ENCODE measurements at places on chromosomes 5 and 9.

DNA sequence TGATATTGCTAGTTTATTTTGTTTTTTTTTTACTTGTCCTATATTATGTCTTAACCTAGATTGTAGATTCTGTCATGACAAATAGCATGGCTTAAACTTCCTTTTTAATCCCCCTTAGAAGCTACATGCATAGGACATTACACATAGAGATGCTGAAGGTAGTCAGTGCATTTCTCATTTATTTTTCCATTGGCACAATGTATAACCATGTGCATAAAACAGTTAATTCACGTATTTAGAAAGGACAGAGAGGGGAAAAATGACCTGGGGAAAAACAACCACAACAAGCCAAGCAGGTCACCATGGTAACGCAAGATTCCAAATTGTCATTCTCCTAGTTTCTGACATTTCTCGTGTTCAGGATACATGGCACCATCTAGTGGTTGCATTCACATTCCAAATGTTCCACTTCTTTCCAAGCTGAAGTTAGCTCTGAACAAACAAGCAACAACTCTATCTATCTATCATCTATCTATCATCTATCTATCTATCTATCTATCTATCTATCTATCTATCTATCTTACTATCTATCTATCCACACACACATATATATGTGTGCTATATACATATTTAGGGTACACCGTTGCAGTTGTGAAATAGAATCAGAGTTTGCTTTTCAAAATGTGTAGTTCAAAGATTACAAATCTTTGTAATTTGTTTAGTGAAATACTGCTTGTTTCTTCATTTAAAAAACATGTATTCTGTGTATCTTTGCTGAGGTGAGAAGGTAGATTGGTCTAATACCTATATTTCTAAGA is 487.2 kb upstream of the ST8SIA4 start:
- DNase-seq: no peak

GRCh38 chr9:86977205-86977835 is 30.0 kb upstream of the GAS1 start:
- DNase-seq: no peak

- DNase-seq: no peak
These were observed 858 bp downstream of the NCS1 start for GRCh38 chr9:130172858-130173665.

DNA sequence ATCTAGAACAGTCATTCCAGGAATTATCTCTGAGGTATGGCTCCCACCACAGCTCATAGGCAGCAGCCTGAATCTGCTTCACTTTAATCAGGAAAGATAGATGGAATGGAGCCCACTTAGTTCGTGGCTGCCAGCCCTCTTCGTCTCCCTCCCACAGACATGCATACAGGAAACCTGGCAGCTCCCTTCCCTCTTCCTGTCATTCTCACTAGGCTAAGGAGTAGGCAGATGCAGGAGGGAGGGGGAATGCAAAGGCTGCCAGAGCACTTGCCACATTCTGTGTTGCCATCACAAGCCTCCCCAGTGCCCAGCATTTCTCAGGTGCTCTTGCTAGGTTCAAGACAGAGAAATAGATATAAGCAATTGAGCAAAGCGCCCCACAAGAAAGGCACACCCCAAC is 378.9 kb downstream of the ELAVL2 start:
- no peak for DNase-seq

GRCh38 chr5:148961261-148962199 is 101.3 kb downstream of the SH3TC2 start:
- no peak for DNase-seq

DNA sequence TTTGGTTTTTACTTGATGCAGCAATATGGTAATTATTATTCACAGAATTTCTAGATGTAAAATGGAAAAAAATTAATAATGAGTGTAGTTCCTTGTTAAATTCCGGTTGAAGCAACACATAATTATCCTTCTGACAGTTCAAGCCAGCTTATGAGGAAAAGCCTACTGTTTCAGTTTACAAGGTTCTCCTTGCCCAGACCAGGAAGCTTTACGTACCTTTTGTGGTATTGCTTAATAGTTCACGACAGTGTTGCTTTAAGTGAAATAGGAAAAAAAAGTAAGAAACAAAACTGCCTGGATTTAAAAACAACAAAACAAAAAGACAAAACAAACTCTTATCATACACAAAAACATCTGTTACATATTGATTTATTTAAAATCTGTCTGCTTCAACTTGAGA is 547.3 kb upstream of the C9orf72 start:
- no peak for DNase-seq

DNA sequence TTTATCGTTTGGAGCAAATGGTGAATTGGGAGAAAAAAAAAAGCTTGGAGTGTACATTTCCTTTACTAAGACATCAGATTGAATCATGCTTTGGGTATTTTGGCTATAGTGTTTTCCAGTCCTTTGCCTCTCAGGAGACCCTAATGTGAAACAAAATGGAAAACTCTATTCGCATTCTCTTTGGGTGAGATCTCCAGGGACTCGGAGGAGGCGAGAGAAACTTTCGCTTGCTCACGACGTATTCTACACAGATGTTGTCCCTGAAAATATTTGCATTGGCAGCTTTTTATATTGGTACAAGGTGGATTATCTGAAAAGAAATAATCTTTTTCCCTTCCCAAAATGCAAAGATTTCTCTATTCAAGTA is 1240.1 kb upstream of the WWC1 start:
- no peak for DNase-seq

- no peak for DNase-seq
These were observed 202.5 kb upstream of the GAS1 start for GRCh38 chr9:87149799-87150198.

DNA sequence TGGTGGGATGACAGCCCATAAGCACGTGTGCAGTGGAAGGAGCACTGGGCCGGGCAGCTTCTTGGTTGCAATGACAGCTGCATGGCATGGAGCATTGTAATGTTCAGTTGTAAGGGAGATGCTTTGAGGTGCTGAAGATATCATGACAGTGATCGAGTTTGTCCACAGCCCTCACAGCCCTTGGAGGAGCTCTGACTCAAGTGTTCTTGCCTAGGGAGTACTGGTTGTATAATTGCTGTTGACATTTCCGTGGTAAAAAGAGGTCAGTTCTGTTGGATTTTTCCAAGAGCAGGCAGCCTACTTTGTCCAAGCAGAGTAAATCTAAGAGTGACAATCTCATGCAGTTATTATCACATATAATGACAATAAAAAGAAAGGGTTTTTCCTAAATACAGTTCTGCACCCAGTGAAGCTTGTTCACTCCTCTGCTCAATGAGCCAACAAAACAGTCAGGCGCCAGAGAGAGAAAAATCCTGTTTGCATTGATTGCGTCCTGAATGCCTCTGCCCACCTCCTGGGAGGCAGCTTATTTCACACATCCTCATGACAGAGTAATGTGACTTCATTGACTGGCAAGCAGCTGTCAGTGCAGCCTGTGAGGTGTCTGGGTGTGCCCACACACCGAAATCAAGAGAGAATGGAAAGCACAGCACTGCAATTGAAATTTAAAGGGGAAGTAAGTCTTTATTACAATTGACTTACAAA is 248.0 kb downstream of the NTRK2 start:
- no peak for DNase-seq

- DNase-seq: no peak
These were observed 448 bp downstream of the RELL2 start for GRCh38 chr5:141637123-141637766.

DNA sequence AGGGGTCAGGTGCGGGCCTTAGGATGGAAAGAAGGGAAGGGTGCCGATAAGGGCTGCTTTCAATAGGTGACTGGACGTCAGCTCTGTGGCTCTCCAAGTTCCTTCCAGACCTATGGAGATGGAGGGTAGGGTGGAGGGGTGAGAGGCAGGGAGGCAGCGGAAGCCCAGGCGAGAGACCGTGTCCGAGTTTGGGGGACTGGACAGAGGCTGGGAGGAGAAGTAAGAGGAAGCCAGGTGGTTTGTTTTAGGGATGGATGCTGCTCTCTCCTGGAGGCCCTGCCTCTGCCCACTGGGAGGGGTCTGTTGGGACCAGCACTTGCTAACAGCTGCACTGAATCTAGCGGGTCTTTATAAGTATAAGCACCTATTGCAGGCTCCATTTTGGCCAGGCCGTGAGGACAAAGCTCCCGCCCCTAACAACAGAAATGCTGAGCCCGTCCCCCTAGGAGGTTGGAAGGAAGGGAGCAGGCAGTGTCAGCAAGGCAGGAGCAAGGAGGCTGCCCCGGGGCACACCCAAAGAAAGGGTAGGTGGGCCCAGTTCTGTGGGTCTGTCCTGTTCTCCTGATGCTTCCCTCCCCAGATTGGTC is 167.5 kb downstream of the DAB2IP start:
- DNase-seq: no peak

GRCh38 chr9:132804576-132805295 is 73.3 kb downstream of the AK8 start:
- DNase-seq: no peak

- DNase-seq: peak; percentile 90
These were observed 32.7 kb downstream of the ANXA2R start for GRCh38 chr5:43007246-43007910.

DNA sequence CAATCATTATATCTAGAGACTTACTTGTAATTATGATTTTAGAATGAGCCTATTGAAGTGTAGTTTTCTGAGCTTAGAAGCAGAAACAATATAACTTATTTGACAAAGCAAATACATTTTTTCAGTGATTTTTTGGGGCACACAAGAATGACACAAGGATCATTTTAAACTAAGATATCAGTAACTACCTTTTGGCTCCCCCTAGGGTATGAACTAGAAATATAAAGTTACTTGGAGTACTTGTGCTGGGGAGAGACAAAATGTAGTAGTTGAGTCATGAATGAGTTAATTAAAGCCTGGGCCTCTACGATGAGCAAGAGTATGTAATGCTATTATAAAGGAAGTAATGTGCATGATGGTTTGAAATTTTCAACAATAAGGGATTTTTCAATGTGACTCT is 1244.1 kb upstream of the ACO1 start:
- DNase-seq: no peak

DNA sequence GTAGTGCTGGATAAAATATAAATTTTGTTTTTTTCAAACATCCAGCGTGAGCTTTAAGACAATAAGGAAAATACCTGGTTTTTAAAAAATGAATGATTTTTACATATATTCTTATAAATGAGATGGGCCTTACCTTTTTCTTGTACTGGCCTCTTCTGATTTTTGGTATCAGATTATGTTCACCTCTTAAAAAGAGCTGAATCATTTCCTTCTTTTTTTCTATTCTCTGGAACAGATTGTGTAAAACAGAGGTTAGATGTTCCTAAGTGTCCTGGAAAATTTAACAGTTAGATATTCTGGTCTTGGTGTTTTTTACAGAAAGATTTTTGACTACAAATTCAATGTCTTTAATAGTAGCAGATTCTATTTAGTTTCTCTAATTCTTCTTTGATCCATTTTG is 74.6 kb downstream of the NDUFAF2 start:
- no peak for DNase-seq

DNA sequence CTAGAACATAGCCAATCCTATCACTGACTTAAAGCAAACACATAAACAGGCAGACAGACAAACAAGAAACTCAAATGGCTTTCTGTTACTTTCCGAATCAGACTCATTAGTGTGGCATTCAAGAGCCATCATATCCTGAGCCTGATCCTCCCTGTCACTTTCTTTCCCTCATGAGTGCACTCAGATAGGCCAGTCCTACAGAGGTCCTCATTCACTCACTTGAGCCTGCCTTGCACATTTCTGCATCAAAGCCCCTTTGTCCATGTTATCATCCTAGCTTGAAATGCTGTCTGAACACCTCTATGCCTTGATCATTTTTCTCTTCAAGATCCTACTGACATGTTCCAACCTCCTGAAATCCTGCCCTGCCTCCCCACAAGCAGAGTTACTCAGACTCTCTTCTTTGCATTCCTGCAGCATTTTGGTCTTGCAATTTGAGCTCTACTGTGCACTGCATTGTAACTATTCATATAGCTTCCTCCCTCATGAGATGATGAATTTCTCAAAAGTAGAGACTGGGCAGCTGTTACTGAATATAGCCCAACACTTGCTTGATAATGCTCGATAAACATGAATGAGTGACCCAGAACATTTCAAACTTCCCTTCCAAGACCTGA is 126.9 kb downstream of the PALM2AKAP2 start:
- DNase-seq: no peak

DNA sequence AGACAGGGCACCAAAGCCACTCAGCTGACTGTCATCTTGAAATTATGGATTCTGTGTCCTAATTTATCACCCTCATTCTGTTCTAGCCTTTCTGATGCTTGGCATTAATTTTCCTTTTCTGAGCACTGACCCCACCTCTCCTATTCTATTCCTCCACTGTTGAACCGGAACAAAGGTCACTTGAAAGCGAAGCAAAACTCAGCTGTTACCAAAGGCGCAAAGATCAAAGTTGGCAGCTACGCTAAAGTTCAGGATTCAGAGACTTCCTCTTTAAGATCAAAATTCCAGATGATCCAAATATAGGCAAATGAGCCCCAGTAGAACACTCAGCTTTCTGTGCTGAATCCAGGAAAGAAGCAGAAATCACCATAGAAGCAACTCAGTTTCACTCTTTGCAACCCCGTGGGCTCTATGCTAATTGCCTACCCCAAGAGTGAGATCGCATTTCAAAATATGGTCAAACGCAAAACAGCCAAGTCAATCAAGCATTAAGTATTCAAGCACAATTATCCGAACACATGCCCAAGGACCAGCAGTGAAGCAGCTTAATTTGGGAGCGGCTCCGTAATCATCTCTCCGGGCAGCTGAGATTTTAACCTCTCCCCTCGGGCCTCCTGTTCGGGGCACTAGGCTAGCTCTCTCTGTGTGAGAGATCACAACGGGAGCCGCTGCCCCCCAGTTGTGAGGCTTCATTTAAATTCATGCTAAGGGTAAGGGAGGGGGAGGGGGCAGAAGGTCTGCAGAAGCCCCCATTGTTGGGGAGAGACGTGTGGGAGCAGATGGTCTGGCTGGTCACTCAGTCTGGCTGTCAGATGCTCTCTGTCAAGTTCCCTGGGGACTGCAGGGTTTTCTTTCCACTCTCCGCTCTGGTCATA is 288.6 kb downstream of the ELAVL2 start:
- DNase-seq: no peak

DNA sequence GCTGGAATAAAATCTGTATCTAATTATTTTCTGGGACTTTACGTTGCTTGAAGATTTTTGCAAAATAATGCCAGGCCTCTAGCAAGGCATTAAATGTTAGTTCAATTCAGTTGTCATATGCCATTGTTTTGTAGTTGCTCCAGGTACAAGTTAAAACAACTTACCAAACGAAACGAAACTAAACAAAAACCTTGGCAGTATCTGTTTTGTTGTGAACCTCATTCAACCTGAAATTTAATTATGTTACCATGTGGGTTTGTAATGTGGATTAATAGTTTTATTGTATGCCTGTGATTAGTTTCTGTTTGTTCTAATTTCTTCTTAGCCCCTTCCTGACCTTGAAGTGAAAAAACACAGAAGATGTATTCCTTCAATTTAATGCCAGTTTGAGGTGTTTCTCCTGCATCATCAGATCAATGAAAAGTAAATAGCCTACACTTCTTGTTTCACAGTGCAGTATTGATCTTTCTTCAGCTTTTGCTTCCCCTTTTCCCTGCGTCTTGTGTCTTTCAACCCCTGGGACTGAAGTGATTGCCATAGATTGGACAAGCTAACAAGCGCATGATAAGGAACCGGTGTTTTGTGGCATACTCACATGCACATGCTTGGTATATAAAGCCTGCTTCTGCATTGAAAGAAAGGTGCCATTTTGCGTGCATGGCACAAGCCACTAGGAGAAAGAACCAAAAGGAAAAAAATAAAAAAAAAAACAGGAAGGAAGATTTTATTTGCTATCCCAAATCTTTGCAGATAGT is 699.0 kb upstream of the ARRDC3 start:
- no peak for DNase-seq
